ENCODE measurements at places on chromosomes 5 and 9.

- no peak for DNase-seq
Observed at GRCh38 chr5:6788956-6789649, 75.9 kb downstream of the TENT4A start.

GRCh38 chr5:125560476-125561225, 814.2 kb upstream of the ZNF608 start:
- DNase-seq, result no peak

- DNase-seq, result no peak
Observed at GRCh38 chr5:56674441-56674840, 140.9 kb upstream of the MAP3K1 start.

GRCh38 chr9:115025721-115026120, 92.2 kb downstream of the TNC start:
- no peak for DNase-seq

All from HT1080 (cell line).